DMS53 (cell line): ENCODE measurements at places on chromosomes 2 and 18.

GRCh38 chr2:150663143-150663542 is 175.7 kb upstream of the RND3 start:
- no peak for DNase-seq

GRCh38 chr2:98548920-98549818 is 59.1 kb downstream of the COA5 start:
- no peak for DNase-seq

DNA sequence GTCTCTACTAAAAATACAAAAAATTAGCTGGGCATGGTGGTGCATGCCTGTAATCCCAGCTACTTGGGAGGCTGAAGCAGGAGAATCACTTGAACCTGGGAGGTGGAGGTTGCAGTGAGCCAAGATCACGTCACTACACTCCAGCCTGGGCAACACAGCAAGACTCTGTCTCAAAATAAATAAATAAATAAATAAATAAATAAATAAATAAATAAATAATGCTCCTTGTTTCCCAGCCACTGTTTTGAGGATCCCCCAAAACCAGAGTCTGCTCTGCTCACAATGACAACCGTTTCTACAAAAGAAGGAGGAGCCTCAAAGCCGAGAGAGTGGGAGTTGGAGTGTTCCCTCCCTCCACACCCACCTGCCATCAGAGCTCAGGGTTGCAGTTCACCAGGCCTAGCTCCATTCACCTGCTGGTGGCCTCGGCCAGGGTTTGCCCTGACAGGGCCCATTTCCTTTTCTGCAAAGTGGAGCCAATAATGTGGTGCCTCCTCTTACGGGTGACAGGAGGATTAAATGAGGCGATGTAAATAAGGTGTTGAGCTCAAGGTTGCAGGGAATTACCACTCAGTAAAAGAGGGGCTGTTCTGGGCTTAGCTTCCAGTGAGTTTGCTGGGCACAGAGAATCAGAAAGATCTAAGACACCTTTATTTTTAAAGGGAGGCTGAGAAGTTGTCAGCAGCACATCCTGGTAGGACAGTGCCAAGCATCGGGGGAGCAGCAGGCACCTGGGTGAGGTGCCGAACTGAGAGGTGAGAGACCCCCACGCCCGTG is 25.5 kb downstream of the CRACDL start:
- peak; percentile 61 for DNase-seq

DNA sequence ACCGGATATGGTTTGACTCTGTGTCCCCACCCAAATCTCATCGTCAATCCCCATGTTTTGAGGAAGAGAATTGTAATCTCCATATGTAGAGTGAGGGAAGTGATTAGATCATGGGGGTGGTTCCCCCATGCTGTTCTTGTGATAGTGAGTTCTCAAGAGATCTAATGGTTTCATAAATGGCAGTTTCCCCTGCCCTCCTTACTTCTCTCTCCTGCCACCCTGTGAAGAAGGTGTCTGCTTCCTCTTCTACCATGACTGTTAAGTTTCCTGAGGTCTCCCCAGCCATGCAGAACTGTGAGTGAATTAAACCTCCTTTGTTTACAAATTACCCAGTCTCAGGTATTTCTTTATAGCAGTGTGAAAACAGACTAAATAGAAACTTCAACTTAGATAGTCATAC is 69.5 kb downstream of the SESTD1 start:
- no peak for DNase-seq

- DNase-seq: no peak
Observed at GRCh38 chr2:224008702-224009261, 30.3 kb downstream of the SERPINE2 start.

DNA sequence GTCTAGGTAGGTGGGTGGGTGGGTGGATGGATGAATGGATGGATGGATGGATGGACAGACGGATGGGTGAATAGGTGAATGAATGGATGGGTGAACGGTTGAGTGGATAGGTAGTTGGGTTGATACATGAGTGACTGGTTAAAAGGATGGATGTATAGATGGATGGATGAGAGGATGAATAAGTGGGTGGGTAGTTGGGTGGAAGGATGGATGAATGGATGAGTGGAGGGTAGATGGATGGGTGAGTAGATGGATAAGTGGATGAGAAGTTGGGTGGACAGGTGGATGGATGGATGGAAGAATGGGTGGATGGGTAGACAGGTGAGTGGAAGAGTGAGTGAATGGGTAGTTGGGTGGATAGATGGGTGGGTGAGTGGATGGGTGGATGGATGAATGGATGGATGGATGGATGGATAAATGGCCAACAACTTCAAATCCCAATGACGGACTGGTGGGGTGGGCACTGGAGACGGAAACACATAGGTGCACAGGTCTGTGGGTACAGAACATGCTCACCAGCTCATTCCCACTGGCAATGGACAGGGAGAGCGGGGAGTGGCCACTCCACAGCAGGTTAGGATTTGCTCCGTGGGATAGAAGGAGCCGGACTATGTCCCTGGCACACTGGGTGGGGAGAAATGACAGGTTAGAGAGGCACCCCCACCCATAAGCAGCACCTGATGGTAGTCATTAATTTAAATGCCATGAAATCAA is 48.8 kb downstream of the ANKMY1 start:
- DNase-seq: no peak

DNA sequence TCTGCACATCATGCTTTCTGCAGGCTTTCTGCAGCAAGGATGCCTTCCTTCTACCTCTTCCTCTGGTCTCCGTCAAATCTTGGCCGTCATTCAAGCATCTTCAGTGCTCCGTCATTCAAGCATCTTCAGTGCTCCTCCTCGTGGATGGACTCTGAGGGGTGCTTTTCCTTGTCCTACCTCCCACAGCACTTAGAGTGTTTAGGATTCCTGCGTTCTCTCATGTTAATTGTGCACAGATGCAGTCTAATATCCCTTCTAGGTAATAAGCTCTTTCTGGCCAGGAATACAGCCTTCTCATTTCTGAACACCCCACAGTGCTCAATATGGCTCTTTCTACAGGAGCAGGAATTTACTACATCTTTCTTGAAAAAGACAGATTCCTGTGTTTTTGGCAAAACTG is 59.8 kb downstream of the ZNF236 start:
- DNase-seq: no peak

DNA sequence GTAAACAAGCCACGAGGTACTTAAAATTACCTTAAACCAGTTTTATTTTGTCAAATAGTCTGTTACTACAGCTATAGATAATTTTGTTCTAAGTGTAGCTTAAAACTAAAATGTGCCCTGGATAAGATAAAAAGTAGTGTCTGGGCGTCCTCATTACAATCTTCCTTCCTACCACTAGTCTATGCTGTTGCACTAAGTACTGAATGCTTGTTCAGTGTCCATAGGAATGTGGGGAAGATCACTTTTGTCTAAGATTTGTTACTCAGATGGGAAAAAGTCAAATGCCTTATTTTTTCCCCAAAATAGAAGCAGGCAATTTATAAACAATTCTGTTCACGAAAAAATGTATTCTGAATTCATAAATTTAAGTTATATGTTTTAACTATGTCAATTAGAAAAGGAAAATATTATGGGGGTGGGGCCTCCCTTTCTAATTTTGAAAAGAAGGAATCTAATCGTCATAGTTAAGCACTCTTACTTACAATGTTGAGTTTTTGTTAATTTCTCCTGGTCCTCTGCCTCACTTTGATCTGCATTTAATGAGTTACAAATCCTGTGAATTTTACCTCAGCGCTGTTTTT is 140.4 kb upstream of the VRK2 start:
- peak; percentile 71 for DNase-seq
